Stimulated activated naive CD8-positive, alpha-beta T cell treated with anti-CD3 and anti-CD28 coated beads, Interleukin-15, Interleukin-2, amounts not matched to agents 100 U/mL and 50 U/mL, for 24 hours (primary cell): ENCODE measurements at places on chromosomes 12 and 14.
A peak's percentile ranks its signal among the peaks of the same experiment; 100 is the strongest.

- no peak for DNase-seq
These were observed 41.2 kb downstream of the ADGRD1 start for GRCh38 chr12:130994821-130995375.

GRCh38 chr12:116773276-116773731 is 35.2 kb downstream of the RNFT2 start:
- no peak for DNase-seq

GRCh38 chr14:55628426-55628825 is 48.4 kb downstream of the KTN1 start:
- DNase-seq = no peak

DNA sequence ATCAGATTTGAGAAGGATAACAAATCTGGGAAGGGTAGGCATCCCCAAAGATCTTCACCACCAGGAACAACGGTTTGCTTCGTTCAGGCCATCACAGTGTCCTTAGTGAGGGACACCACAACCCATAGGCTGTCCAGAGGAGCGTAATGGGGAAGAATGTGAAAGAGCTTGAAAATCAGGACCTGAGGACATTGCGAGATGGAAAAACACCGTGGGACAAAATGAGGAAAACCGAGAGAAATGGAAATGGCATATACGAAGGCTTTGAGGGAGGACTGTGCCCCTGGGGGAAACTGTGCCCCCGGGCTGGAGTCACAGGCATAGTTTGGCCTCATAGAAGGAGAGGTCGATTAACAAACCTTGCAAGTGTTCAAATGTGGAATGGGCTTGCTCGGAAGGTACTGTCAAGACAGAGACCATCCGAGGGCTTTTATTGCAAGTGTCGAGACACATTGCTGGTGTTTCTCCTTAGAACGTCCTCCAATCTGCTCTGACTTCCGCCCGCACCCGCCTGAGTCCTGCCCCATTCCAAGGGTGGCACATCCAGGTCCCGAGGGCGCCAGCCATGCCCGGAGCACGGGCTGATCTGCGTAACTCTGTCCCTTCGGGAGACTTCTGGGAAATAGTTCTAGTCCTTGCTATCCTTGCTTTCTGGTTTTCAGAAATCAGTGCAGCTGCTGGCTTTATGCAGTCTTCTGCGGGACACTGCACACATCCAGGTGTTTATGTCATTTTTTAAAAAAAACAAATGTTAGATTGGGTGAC is 885 bp upstream of the PALS1 start:
- peak; percentile 48 for DNase-seq

- DNase-seq = no peak
These were observed 81.1 kb downstream of the MAP1LC3B2 start for GRCh38 chr12:116640281-116640680.
